Activated naive CD4-positive, alpha-beta T cell treated with anti-CD3 and anti-CD28 coated beads for 36 hours (primary cell): ENCODE measurements at places on chromosomes 1 and 21.

DNA sequence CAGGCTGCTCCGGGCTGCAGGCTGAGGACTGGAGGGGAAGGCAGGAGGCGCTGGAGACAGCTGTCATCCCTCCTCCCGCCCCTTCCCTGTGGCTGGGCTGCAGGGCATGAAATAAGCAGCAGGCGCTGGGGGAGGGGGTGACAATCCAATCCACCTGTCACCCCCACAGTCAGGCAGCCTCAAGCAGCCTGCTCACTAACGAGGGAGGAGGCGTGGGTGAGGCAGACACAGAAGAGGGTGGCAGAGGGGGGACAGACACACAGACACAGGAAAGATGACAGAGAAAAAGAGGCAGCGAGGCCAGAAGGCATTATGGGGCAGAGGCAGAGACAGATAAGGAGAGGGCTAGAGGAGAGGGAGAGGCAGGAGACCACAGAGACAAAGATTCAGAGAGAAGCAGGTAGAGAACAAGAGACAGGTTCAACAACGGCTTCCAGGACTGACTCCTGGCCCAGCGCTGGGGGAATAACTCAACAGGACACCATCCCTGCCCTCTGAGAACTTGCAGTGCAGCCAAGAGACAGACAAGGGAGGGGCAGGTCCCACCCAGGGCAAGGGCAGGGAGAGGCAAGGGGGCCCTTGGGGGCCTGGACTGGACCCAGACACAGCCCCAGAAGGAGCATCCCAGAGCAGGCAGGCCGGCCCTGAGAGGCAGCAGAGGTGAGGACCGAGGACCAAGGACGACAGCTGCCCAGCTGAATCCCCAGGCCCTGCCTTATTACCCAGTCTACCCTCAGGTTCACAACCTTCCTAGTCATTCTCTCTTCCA, 11.2 kb downstream of the MEF2D start:
- DNase-seq, result peak; percentile 79

GRCh38 chr1:52400131-52400530, 4.1 kb downstream of the ORC1 start:
- DNase-seq, result no peak

- no peak for DNase-seq
Observed at GRCh38 chr1:75711846-75712245, 12.7 kb upstream of the ACADM start.

DNA sequence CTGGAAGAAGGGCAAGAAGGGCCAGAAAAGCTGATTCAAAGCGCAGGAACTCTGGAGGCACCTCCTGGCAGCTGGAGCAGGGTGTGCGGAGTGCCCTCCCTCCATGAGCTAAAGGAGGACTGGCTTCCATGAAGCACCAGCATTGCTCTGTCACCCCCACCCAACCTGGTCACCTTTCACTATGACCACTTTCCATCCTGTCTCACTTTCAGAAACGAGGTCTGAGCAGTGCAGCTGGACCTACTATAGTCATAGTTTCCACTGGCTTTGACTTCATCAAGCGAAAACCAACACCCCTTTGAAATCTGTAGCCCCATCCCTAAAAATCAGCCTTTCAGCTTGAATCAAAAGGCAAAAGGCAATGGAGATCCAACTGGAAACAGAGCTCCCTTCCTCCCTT, 84.8 kb upstream of the CACNA1E start:
- peak; percentile 52 for DNase-seq

DNA sequence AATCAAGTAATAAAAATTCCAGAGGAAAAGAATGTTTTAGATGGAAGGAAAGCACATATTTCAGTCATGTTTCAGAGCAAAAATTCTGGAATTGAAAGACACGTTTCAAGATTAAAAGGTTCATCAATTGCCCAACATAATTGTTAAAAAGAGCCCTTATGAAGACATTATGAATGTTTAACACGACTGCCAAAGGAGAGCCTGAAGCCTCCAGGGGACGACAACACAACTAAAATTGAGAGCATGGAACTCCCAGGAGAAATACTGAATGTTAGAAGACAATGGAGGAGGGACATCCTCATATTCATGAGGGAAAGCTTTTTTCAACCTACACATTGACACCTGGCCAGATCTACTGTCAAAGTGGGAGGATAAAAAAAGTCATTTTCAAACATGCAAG, 16.0 kb downstream of the OR2T11 start:
- peak; percentile 82 for DNase-seq
